Activated CD4-positive, alpha-beta T cell treated with anti-CD3 and anti-CD28 coated beads, Interleukin-2, amount 10 ng/mL, durations not matched to agents 24 days and 14 days (primary cell): ENCODE measurements at places on chromosomes 7 and 10.

- no peak for DNase-seq
Observed at GRCh38 chr7:95536656-95537311, 51.0 kb downstream of the ASB4 start.

DNA sequence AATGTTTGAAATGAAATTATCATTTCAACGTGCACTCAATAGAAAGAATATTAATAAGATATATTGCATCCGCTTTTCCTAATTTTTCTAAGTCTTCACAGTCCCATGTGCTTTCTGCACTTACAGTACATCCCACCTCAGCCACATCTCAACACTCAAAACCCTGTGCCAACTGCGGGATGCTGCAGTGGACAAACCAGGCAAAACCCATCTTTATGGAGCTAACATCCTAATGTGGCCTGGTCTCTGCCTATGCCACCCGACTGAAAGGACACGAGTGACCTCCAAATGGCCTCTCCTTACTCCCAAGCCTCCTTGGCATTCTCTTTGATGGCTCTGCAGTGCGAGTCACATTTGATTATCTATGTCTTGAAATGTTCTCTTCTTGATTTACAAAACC is 57.4 kb upstream of the ADRB1 start:
- DNase-seq = no peak

DNA sequence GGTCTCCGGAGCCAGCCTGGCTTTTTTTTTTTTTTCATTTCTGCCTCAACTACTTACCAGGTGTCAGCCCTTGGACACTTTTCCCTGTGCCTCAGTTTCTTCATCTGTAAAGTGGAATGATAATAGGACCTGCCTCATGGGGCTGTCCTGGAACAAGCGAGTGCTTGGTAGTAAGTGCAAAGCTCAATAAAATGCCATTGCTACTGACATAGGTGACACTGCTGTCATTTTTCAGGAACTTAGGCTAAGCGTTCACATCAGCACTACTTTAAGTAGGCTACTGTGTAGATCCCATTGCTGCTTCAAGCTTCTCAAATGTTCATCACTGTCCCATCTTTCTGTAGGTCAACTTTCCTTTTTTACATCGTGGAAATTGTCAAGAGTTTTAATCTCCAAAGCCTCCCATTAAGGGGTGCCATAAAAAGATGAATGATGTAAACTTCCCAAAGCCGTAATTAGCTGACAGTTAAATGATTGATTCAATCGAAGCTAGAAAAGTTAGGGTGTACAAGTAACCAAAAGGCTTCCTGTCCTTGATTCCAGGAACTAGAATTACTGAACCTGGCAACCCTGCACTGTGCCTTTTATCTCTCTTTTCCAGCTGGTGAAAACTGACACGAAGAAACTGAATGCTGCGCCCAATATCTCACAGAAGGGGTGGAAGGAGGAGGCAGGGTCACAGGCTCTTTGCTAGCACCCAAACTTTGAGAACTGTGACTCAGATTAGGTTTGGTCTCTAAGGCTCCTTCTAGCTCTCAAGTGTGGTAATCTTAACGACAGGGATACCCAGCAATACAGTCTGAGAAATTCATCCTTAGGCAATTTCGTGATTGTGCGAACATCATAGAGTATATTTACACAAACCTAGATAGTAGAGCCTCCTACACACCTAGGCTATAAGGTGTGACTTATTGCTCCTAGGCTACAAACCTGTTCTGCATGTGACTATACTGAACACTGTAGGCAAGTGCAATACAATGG is 861 bp upstream of the USP6NL start:
- DNase-seq = peak; percentile 62

DNA sequence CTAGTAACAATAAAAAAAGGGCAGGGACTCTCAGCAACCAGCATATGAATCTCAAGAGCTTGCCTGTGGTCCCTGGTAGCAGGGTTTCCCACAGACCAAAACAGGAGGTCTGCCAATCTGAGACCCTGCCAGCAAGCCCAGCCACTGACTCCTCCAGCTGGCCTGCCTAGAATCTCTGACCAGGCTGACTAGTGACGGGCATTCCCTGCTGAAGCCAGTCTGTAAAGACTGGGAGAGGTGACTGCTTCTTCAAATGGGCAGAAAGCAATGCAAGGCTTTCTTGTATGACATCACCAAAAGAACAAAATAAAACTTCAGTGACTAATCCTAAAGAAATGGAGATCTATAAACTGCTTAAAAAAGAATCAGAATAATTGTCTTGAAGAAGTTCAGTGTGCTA is 249.4 kb downstream of the TCF7L2 start:
- no peak for DNase-seq

DNA sequence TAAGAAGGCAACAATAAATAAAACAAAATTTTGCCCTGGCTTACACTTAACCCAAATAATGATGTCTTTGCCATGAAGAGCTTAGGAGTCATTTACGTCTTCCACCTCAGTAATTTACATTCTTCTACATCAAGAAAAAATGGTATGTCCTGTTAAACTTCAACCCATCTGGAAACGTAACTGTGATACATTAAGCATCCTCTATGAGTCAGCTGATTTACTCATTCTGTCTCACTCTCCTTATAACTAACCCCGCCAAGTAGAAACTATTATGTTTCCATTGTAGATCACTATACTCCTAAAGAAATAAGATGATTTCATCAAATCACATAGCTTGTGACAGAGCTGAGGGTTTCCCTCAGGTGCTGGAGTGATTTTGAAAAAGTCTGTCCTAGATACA is 330.7 kb downstream of the CDC14C start:
- DNase-seq = no peak

DNA sequence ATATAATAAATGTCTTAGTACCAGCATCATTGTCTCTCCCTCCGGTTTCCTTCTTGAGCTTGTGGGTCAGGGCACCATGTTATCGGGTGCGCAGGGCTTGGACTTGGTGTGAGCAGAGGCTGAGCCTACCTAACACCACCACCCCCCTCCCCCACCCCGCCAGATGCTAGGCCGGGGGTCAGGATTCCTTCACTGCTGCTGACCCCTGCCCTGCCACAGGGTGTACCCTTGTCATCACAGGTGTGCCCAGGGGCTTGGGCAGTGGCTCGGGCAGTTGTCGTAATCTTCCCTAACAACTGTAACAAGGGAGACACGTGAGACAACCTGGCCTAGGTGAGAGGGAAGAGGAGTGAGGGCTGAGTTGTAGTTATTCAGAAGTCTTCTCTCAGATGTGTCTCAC is 12.6 kb upstream of the NFKB2 start:
- no peak for DNase-seq

DNA sequence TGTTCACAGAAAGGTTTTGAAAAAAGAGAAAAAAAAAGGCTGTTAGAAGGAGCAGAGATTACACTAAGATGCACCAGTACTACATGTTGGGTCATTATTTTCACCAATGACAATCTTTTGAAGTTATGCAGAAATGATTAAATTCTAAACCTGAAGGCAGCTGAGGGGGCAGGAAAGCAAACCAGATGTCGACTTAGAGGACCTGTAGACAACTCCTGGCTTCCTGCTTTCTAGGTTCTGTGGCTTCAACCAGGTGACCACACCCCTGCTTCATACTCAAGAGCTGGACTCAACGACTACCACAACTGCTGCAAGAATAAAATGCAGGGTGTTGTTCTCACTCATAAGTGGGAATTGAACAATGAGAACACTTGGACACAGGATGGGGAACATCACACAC is 30.0 kb downstream of the MYOF start:
- peak; percentile 60 for DNase-seq

DNA sequence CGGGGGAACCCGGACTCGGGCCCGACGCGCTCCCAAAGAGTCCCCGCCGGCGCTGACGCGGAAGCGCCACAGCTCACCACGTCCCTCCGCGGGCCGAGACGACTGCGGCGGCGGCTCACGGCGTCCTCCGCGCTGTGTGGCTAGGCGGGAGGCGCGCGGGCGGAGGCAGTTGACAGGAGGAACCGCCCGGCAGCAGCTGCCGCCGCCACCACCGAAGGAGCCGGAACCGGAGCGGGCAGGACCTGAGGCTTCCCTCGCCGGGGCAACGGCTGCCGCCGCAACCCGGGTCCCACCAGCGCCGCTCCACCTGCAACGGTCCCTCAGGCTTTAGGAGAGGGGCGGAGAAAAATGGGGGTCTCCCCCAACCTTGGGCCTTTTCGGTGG is 334 bp downstream of the ZNF800 start:
- DNase-seq = peak; percentile 92

GRCh38 chr7:16491148-16491547 is 25.6 kb upstream of the SOSTDC1 start:
- no peak for DNase-seq

DNA sequence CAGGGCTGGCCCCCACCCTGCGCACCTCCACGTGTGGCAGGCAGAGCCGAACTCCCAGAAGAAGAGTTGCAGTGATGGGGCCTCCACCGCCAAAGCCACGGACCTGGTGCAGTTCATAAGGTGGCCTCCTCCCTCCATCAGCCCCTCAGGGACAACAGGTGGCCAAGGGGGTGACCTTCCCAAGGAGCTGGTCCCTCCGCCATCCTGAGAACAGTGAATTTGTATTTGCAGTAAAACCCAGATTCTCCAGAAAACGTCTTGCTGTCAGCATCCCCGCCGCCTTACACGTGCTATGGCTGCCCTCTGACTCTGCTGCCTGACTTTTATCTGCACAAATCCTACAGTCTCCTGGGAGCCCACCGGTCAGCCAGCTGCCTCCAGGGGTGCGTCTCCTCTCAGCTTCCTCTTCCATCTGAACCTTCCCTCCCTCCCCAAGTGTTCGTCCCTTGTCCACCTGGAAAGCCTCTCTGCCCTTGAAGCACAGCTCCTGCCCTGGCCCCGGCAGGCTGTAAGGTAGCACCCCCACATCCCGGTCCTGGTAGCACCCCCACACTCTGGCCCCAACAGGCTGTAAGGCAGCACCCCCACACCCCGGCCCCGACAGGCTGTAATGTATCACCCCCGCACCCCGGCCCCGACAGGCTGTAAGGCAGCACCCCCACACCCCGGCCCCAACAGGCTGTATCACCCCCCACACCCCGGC is 311.8 kb downstream of the PTPRN2 start:
- no peak for DNase-seq

DNA sequence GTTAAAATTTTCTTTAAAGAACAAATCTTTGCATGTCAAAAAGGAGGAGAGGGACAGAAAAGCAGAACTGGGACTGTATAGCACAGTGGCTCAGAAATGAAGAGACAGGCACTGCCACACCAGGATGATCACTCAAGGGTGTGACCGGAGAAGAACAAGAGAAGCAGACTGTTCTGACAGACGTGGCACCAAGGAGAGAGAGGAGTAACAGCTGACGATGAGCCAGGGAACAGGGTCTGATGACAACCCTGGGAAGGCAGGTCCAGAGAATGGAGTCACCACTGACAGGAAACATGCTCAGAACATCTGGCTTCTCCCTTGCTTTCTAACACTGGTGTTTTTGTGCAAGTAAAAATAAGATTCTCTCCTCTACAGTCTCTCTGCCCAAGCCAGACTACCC is 14.6 kb upstream of the VAX1 start:
- DNase-seq = no peak

- no peak for DNase-seq
Observed at GRCh38 chr10:79627075-79627474, 16.3 kb downstream of the SFTPA1 start.

DNA sequence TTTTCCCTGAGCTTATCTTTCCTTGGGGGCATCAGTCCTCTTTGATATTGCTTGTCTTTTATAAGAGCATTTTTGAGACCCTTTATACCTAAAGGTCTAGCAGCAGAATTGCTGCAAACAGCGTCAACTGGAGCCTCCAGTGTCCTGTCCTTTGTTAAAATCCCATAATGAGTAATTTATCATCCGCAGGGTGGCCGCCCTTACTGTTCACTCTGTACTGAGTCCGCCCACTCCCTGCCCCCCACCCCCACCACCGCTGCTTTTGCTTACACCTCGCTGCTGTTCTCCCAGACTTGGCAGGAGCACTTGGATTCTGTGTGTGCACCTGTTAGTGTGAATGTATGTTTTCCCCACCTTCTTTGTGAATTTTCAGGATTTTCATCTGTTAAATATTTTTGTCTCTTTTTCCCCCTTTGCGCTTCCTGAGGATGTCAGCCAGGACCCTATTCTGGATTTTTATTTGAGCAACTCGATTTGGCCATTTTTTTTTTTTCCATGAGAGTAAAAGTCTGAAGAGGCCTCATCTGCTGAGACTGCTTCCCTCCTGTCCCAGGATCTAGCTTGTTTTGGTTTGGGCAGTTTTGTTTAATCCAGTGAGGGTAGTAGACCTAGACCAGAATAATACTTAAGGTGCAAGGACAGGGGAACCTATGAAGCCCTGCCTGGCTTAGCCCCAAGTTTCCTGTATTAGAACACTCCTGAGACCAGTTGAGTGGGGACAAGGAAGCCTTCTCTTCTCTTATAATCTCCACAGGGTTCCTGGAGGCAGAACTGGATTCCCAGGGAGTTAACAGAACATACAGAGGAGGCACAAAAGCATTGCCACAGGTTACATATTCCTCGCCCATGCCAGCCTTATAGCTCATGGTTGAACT is 8.2 kb downstream of the AGFG2 start:
- no peak for DNase-seq

DNA sequence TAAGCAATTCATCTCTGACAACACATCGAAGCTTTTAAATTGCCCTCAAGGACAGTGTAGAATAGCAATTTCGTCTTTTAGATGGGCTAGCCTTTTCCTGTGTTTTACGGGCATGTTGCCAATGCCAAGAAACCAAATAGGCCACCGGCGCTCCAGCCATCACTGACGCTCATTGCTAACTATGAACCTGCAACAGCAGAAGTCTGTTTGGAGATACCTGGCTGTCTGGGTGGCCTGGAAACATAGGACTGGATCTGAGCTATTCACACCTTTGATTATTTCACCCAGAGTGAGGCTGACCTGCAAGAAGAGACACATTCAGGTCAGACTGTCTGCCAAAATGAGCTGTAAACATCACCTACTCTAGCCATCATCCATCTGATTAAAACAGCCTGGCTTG is 12.0 kb downstream of the KPNA7 start:
- no peak for DNase-seq

GRCh38 chr7:156445997-156446761 is 194.4 kb upstream of the RNF32 start:
- DNase-seq = no peak

- DNase-seq = no peak
Observed at GRCh38 chr7:1103789-1104515, 16.0 kb downstream of the GPER1 start.

DNA sequence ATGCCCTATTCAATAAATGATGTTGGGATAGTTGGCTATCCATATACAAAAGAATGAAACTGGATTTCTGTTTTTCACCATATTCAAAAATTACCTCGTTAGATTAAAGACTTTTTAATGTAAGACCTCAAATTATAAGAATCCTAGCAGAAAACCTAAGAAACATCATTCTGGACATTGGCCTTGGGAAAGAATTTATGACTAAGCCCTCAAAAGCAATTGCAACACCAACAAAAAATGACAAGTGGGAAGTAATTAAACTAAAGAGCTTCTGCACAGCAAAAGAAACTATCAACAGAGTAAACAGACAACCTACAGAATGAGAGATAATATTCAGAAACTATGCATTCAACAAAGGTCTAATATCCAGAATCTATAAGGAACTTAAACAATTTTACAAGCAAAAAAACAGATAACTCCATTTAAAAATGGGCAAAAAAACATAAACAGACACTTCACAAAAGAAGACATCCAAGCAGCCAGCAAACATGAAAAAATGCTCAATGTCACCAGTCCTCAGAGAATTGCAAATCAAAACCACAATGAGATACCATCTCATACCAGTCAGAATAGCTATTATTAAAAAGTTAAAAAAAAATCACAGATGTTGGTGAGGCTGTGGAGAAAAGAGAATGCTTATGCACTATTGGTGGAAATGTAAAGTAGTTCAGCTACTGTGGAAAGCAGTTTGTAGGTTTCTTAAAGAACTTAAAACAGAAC is 309.8 kb downstream of the AHR start:
- DNase-seq = no peak

- DNase-seq = no peak
Observed at GRCh38 chr7:41630741-41631140, 72.1 kb downstream of the INHBA start.

GRCh38 chr10:122703483-122704448 is 4.1 kb upstream of the C10orf120 start:
- peak; percentile 81 for DNase-seq
